T-helper 17 cell (primary cell): ENCODE measurements at places on chromosomes 7 and 10. TPM values are rescaled to one million over a fixed set of nuclear protein-coding genes. Genes with fewer than 3 reads are reported as not detected.

PTEN gene
- total RNA-seq: 89.3 TPM

ASIC3 gene
- total RNA-seq: 6.7 TPM

DNA sequence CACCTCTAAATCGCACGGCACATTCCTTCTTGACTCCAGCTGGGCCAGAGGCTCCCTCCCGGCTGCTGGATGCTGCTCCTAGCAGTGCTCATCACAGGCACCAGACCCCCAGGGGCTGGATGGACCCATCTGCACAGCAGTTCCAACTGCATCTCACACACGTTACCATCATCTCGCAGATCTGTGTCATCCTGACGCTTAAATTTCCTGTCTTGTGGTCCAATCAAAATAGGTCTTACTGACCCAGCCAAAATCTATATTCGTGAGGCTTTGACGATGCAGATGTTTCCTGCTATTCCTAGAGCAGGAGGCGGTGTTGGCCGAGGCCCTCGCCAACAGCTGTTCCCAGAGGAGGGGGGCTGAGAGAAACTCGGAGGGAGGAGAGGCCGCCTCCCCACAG lies 108.0 kb downstream of the MKI67 start:
- DNase-seq: no peak

COX15 gene
- 16.3 TPM for total RNA-seq

- no peak for DNase-seq
Observed at GRCh38 chr10:111784946-111785465, 398.6 kb downstream of the GPAM start.
